Glutamatergic neuron (in vitro differentiated cells): ENCODE measurements at places on chromosomes 16 and 17. TPM values are rescaled to one million over a fixed set of nuclear protein-coding genes. Genes with fewer than 3 reads are reported as not detected.

Gene PRSS33
- total RNA-seq, result 0.39 TPM

Gene NKD1
- total RNA-seq, result 31.3 TPM

Gene CDH13
- 81.1 TPM for total RNA-seq

Gene CES5A
- not detected for total RNA-seq

Gene TPSB2
- total RNA-seq, result not detected

Gene RNF112
- total RNA-seq, result 8.6 TPM

Gene KIF18B
- total RNA-seq, result 7.4 TPM

Gene GLTPD2
- total RNA-seq, result not detected

Gene ZNF764
- 39.0 TPM for total RNA-seq

Gene SLC13A2
- total RNA-seq, result not detected

Gene RHBDF2
- 1.9 TPM for total RNA-seq

Gene FOXN1
- total RNA-seq, result not detected

Gene ANKS4B
- total RNA-seq, result not detected

Gene TOB1
- 78.7 TPM for total RNA-seq

Gene MYCBPAP
- 2.5 TPM for total RNA-seq

Gene MYH11
- total RNA-seq, result 0.10 TPM

Gene SOCS3
- total RNA-seq, result 3.1 TPM

Gene IRF8
- 1.0 TPM for total RNA-seq

Gene CDK5R1
- total RNA-seq, result 73.9 TPM

Gene RND2
- 75.8 TPM for total RNA-seq

Gene ASGR1
- 29.0 TPM for total RNA-seq

Gene PRR35
- total RNA-seq, result not detected

Gene PRSS8
- total RNA-seq, result not detected

Gene MT1M
- total RNA-seq, result not detected

Gene CA7
- 0.64 TPM for total RNA-seq

Gene STH
- 4.1 TPM for total RNA-seq

Gene GRIN2A
- total RNA-seq, result 6.8 TPM

Gene TP53TG3
- not detected for total RNA-seq

Gene CD300A
- total RNA-seq, result 0.25 TPM

Gene ZP2
- total RNA-seq, result not detected

Gene CD300H
- not detected for total RNA-seq

Gene NT5M
- total RNA-seq, result 8.2 TPM

Gene RHBDL3
- total RNA-seq, result 124 TPM

Gene UNC13D
- total RNA-seq, result 2.4 TPM

Gene GAN
- total RNA-seq, result 14.4 TPM

Gene GP1BA
- total RNA-seq, result 0.47 TPM

Gene IGF2BP1
- 260 TPM for total RNA-seq

Gene CLUH
- total RNA-seq, result 39.1 TPM

Gene SLC12A4
- 19.9 TPM for total RNA-seq

Gene USP43
- total RNA-seq, result 0.22 TPM

Gene CMTM4
- 8.2 TPM for total RNA-seq

Gene ARMC7
- total RNA-seq, result 9.9 TPM
